ENCODE measurements at places on chromosomes 11 and 22.

GRCh38 chr22:17773606-17774205 is 563 bp downstream of the BID start:
- no peak for DNase-seq

DNA sequence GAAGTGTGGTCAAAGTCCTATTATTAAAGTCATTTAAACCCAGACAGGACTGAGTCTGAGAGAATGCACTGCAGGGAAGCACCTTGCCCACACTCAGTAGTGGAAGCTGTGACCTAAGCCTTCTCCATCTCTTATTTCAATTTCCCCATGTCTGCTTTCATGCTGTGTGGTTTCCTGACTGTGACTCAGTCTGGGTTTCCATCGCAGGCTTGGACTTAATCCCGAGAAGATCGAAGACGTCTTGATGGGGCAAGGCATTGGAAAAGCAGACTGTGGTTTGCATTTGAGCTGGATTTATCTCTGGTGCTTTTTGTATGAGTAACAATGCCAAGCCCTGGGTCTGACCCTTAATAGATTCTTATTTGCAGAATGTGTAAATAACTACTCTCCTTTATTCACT is 238.9 kb downstream of the NTM start:
- DNase-seq: no peak

DNA sequence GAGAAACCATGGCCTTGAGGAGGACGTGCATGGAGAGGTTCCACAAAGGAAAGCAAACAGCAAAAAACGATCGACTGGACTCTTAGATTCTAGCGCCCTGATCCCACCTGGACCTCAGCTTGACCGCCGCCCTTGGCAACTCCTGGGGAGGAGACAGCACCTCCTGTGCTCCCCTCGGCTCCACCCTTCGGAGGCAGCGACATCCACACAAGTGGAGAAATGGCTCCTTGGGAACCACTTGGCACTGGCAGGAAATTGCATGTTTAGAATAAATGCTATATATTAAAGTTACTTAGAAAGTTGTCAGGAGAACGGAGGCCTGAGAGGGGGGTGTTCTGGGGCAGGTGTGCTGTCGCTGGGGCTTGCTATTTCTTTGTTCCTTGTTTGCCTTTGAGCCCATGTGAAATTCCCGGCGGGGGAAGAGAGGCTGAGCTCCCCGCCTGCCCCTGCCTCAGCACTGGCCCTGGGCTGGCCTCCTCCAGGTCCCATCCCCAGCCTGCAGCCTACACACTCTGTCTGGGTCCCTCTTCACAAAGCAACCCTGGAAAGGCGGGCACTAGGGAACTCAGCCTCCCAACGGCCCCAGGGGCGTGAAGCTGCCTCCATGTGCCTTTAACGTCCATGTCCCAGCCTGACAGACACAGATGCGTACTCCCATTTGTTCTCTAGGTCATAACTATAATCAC is 395.3 kb downstream of the BRD1 start:
- no peak for DNase-seq

GRCh38 chr22:40178417-40179409 is 988 bp downstream of the TNRC6B start:
- no peak for DNase-seq

GRCh38 chr11:20084921-20085814 is 75.1 kb downstream of the DBX1 start:
- no peak for DNase-seq

DNA sequence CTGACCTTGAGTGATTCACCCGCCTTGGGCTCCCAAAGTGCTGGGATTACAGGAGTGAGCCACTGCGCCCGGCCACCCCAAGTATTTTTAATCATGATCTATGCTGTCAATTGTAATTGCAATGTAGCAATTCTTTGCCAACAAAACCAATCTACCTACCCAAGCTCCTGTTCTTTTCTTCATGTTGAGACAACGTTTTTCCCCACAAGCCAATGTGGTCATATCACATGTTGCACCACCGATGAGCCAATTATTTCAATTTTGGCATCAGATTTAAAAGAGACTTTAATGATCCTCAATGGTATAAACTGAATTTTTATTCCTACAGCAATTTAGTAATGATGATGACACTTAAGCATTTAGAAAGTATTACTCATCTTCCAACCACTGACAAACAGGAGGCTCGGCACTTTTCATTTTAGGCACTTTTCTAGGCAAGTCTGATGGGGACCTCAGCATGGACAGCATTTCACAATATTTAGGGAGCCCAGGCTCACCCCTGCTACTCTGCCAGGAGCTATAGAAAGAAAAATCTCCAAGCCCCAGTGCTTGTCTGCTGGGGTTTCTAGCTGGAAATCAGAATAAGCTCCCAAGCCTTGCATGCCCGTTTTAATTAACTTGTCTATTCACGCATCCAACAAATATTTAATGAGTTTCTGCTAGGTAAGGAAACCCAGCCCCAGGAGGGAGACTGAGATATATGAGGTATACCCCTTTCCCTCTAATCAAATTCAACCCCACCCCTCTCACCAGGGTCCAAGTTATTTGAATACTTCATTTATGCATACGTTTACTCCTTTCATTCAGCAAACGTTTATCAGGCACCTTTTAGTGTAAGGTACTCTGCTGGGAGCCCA is 291.4 kb downstream of the ST3GAL4 start:
- no peak for DNase-seq

DNA sequence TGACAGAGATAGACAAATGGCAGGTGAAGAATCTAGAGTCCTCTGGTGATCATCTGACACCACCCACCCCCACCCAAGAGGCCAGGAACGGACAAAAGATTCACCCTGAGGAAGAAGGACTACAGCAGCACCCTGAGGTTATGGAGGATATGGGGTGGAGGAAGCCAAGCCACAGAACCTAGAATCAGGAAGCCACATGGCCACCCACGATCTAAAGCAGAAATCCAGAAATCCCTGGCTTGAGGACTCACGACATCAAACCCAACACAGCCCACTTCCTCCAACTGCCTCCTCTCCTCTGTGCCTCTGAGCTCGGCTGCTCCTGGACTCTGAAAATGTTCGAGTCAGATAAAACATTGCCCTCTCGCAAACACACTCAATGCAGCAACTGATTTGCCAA is 364.3 kb downstream of the SHANK2 start:
- DNase-seq: no peak

GRCh38 chr11:16815047-16815767 is 76.8 kb downstream of the C11orf58 start:
- DNase-seq: no peak

GRCh38 chr11:72573072-72573854 is 101.0 kb downstream of the PDE2A start:
- DNase-seq: no peak

DNA sequence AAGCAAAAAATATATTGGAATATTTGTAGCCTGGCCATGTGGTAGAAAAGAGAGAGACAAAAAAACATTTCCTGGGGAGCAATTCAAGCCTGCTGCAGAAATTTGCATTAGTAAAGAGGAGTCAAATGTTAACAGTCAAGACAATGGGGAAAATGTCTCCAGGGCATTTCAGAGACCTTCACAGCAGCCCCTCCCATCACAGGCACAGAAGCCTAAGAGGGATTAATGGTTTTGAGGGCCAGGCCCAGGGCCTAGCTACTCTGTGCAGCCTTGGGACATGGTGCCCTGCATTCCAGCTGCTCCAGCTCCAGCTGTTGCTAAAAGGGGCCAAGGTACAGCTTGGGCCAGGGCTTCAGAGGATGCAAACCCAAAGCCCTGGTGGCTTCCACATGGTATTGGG is 46.8 kb downstream of the PGR start:
- DNase-seq: no peak

- DNase-seq: no peak
Measured at GRCh38 chr11:14656536-14657457, 13.2 kb downstream of the PDE3B start.

Data from stimulated activated CD8-positive, alpha-beta memory T cell treated with anti-CD3 and anti-CD28 coated beads, Interleukin-7, amount 100 ng/mL, for 24 hours (primary cell).